ENCODE measurements at places on chromosomes 3 and 15. TPM values are rescaled to one million over a fixed set of nuclear protein-coding genes. Genes with fewer than 3 reads are reported as not detected.

The C15orf62 gene
- polyA plus RNA-seq, result 0.67 TPM

The FHIT gene
- polyA plus RNA-seq, result 3.3 TPM

The ZKSCAN7 gene
- 1.8 TPM for polyA plus RNA-seq

The ZBBX gene
- not detected for polyA plus RNA-seq

The ADAMTS7 gene
- 7.8 TPM for polyA plus RNA-seq

Measured in adipose tissue (tissue), 3 donors.